Stimulated activated CD8-positive, alpha-beta memory T cell treated with anti-CD3 and anti-CD28 coated beads, Interleukin-15, amount 100 ng/mL, for 1 hour (primary cell): ENCODE measurements at places on chromosomes 1 and 21.

DNA sequence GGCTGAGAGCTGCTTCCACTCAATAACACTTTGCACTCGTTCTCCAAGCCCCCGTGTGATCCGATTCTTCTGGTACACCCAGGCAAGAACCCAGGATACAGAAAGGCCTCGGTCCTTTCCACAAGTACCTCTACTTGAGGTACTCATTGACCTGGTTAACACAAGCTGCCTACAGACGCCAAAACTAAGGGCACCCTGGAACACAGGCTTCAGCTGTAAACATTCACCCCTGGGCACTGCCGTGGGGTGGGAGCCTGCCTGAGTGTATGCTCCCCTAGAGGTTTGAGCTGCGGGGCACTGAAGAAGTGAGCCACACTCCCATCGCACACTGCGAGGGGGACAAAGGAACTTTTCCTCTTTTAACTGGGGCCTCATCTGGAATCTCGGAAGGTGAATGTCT lies 30.5 kb downstream of the LRRC3 start:
- DNase-seq = no peak

- no peak for DNase-seq
Measured at GRCh38 chr1:53069663-53070327, 7.8 kb downstream of the PODN start.

DNA sequence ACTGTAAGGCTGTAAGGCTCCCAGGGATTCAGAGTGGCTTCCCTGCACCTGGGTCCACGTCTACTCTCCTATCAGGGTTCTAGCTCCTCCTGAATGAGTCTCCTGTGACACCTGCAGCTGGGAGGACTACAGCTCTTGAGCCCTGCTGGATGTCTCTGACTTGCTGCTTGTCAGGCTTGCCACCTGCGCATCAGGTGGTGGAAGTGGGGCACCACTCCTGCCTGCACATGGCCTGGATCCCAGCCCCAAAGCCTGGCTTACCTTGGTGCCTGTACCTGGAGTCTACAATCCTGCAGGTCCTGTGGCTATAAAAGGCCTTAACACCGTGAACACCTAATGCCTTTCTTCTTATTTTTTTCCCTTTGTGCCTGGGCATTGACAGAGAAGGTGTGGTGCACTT lies 82.2 kb downstream of the FAM78B start:
- DNase-seq = no peak

DNA sequence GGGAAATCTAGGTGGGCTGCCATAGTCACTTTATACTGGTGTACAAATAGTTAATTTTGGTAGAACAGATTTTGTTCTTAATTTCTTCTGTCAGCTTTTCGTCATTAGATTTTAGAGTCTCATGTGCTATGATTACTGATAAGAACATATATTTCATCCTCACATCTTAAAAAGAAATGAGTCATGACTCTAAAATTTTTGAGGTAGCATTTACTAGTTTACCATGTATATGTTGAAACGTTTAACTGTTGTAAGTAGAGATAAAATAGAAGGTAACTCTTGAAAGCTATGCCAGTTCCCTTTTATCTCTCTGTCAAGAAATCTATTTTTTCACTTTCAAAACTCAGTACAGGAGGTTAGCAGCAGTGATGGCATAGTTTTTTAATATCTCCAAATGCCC lies 53.4 kb downstream of the KLHL20 start:
- no peak for DNase-seq
